HT1080 (cell line): ENCODE measurements at places on chromosomes 11 and 22. TPM values are rescaled to one million over a fixed set of nuclear protein-coding genes. Genes with fewer than 3 reads are reported as not detected.

The OPCML gene
- total RNA-seq = 0.03 and 0.13 TPM in 2 replicates

- DNase-seq = no peak
These were observed 204.4 kb downstream of the ADAMTS15 start for GRCh38 chr11:130652671-130653335.

GRCh38 chr22:49812838-49813237 lies 14.8 kb downstream of the BRD1 start:
- peak; percentile 11 for DNase-seq

The KRTAP5-8 gene
- not detected in 2 replicates for total RNA-seq

The TSGA10IP gene
- total RNA-seq = 0.05 TPM in 1 of 2 replicates, not detected in the other

The SHANK2 gene
- 0.02 TPM in 1 of 2 replicates, not detected in the other for total RNA-seq

The LRFN4 gene
- total RNA-seq = 67.7 and 77.1 TPM in 2 replicates
